ENCODE measurements at places on chromosomes 11 and 22.
A peak's percentile ranks its signal among the peaks of the same experiment; 100 is the strongest.

GRCh38 chr11:75342231-75342918 is 9.1 kb downstream of the ARRB1 start:
- DNase-seq, result no peak

DNA sequence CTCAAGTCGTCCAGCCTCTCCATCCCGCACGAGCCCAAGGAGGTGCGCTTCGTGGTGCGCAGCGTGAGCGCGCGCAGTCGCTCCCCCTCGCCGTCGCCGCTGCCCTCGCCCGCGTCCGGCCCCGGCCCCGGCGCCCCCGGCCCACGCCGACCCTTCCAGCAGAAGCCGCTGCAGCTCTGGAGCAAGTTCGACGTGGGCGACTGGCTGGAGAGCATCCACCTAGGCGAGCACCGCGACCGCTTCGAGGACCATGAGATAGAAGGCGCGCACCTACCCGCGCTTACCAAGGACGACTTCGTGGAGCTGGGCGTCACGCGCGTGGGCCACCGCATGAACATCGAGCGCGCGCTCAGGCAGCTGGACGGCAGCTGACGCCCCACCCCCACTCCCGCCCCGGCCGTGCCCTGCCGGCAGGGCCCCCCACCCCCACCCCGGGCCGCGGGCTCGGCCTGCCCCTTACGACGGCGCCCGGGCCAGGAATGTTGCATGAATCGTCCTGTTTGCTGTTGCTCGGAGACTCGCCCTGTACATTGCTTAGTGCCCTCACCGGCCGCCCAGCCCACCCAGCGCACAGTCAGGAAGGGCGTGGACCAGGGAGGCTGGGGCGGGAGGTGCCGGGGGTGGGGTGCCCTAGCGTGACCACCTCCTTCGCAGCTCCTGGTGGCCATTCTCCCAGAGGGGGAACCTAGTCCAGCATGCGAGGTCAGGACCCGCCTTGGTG is 6.9 kb upstream of the ACR start:
- no peak for DNase-seq

GRCh38 chr11:44226490-44226889 is 83.4 kb downstream of the ALX4 start:
- DNase-seq, result no peak

DNA sequence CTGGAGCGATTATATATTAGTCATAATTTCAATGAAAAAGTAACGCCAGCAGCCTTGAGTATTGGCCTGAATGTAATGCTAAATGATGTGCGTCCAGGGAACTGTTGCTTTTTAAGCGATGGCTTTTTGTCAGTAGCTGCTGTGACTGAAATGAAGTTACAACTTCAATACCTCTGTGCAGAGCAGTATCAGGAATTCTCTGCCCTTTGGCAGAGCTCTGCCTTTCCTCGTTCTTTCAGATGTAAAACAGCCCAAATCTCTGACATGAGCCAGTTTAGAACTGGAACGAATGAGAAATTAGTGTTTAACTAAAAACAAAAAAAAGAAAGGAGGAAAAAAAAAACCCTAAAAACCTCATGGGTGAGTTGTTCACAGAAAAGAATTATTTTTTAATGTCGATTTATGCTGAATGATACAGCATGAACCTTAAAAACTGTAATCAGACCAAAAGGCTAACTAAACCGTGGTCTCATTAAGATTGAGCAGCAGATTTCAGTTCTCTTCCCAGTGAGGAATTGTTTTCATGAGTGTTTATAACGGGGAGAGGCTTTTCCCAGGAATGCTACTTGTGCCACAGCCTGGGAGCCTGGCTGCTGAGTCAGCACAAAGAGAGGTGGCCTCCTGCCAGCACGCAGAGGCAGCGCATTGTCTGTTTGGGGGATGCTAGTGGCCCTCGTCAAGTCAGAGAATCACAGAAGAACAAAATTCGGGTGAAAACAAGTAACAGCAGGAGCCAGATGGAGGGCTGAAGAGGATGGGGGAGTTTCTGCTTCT is 146.2 kb upstream of the RASSF10 start:
- DNase-seq, result peak; percentile 29

DNA sequence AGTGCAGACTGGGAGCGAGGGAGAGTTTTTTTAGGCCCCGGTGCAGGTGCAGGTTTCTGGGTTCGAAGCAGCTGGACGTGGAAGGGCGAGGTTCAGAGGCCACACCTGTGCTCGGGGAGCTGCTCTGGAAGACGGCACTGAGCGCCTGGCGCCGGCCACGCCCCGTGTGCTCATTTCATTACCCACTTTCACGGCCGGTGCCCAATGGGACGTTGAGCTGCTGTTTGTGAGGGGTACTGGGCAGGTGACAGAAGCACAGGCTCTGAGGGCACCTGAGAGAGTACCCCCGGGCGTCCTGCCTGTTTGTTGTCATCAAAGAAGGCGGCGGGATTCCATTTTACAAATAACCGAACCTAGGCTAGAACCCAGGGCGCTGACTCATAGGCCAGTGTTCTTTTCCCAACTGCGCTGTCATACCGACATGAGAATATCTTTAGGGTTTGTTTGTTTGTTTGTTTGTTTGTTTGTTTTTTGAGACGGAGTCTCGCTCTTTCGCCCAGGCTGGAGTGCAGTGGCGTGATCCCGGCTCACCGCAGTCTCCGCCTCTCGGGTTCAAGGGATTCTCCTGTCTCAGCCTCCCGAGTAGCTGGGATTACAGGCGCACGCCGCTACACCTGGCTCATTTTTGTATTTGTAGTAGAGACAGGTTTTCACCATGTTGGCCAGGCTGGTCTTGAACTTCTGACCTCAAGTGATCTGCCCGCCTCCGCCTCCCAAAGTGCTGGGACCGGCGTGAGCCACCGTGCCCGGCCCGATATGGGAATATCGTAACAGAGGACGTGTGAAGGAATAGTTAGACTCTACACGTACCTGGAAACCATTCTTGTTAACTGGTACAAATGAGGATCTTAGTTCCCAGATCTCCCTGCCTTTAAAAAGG is 16.6 kb upstream of the SPTBN2 start:
- no peak for DNase-seq

- no peak for DNase-seq
These were observed 28.5 kb upstream of the PAK1 start for GRCh38 chr11:77502346-77502905.

- DNase-seq, result no peak
These were observed 679.1 kb downstream of the DLG2 start for GRCh38 chr11:84947970-84948580.

GRCh38 chr22:42437488-42438292 is 5.5 kb upstream of the NFAM1 start:
- DNase-seq, result peak; percentile 56

DNA sequence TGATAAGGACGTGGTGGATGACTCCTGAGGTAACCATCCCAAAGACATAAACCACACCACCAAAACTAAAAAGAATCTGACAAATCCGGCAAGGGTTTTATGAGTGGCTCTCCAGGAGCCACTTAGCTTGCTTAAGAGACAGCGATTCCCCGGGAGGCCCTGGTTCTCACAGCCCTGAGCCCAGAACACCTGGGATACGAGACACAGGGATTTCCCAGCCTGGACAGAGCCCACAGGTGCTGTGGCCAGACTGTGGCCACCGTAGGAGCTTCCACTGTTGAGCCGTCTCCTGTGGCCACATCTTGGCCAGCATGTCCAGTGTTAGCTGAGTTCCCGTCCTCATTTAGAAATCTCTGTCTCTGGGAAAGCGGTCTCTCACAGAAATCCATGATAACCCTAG is 71.2 kb upstream of the ASPHD2 start:
- no peak for DNase-seq

DNA sequence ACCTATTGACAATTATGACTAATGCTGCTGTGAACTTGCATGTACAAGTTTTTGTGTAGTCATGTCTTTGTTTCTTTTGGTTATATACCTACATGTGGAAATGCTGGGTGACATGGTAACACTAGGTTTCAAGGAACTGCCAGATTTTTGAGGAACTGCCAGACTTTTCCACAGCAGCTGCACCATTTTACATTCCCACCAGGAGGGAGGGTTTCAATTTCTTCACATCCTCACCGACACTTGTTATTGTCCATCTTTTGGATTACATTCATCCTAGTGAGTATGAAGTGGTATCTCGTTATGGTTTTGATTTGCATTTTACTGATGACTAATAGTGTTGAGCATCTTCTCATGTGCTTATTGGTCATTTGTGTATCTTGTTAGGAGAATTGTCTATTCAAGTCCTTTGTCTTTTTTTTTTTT is 13.3 kb downstream of the CLDN5 start:
- no peak for DNase-seq

DNA sequence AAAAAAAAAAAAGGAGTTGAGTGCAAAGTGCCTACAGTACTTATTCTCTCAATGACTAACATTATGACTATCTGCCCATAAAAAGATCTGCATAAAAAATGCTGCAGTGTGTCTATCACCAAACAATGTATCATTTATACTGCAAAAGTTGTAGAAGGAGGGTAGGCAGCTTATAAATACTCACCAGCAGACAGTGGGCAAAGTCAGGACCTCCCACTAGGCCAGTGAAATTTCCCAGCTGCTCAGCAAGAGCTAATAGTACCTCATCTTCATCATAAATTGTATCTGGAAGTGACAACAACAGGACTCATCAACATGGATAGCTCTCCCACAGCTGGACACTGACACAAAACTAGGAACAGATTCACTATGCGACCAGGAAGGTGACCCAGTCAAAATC is 1.6 kb downstream of the PPP2R1B start:
- peak; percentile 7 for DNase-seq

GRCh38 chr11:72965672-72966071 is 151.5 kb downstream of the ATG16L2 start:
- DNase-seq, result no peak

DNA sequence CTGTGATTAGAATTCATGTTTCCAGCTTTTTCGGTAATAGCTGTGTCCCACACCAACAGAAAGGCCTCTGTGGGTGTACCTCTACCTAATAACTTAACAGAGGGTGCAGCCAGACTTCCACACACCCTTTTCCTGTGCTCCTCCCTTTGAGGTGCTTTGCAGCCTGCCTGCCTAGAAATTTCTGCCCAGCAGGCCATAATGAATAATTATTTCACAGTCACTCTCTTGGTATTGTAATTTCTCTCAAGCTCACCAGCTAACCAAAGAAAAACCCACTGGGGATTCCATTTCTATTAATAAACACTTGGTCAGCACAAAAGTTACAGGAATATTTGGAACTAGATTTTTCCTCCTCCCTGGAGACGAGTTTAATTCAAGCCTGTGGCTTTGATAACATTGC is 13.3 kb downstream of the WT1 start:
- no peak for DNase-seq

DNA sequence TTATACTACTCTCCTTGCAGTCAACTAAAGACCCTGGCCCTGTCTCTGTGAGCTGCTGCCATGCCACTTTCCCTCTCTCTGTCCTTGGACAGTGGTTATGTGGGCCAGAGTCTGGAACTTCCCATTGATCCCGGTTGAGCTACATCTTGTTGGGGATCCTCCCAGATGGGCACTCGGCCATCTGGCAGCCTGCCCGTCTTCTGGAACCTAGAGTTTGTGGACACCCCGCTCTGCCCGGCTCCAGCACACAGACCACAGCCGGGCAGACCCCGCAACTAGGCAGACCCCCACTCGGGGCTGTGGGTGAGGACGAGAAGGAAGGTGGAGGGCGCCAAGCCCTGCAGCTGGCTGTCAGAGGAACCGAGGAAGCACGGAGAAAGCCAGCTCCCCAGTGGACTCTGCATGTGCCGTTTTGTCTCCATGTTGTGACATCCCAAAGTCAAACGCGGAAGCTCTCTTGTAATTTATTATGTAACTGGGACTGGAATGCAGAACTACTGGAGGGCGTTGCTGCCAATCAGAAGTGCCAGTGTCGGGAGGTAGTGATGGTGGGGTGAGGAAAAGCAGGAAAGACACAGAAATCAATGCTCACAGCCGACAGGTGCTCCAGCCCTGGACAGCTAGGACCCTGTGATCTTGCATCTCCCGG is 207.7 kb downstream of the CEP164 start:
- no peak for DNase-seq

DNA sequence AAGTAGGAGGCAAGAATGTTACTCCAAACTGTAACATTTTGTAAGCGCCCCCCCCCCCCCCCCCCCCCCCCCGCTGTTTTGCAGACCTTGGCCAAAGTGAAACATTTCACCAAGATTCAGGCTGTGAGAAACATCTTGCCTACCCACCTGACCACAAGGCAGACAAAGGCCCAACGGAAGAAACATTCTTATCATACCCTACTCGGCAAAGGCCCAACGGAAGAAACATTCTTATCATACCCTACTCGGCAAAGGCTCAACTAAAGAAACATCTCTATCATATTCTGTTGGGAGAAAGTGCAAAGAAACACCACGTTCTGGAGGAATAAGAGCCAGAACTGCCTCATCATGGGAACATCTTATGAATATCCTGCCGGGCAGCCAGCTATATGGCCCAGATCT is 117.1 kb downstream of the JRKL start:
- DNase-seq, result no peak

DNA sequence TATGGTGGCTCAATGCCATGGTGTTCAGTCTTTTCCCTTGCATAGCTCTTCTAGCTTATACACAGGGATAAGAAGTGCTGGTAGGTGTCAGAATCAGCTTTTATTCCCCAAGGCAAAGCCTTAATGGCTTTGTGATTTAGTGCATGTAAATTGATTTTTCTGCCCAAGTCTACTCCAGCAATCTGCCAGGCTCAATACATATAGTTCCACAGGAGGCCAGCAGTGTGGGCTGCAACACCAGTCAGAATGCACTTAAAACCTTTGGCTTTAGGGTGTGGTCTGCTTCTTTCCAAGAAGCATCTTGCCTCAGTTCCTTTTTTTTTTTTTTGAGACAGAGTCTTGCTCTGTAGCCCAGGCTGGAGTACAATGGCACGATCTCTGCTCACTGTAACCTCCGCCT is 14.5 kb upstream of the CAPRIN1 start:
- DNase-seq, result no peak

DNA sequence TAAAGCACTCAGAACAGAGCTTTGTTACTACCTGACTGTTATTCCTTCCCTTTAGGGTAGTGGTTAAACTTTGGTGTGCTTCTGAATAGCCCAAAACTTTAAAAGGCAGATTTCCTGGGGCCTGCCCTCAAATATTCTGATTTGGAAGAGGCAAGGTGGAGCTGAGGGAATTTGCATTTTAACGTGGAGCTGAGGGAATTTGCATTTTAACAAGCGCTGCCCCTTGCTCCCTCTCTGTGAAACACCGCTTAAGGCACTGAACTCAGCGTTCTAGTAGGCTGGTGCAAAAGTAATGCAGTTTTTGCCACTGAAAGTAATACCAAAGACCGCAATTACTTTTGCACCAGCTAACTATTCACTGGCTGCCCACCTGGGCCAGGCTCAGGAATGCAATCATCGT is 35.0 kb downstream of the TPST2 start:
- DNase-seq, result no peak

- DNase-seq, result no peak
These were observed 90.5 kb downstream of the GALNT18 start for GRCh38 chr11:11531131-11531908.

- no peak for DNase-seq
These were observed 8.0 kb downstream of the TOLLIP start for GRCh38 chr11:1301220-1302000.

- no peak for DNase-seq
These were observed 36.5 kb downstream of the OSBPL5 start for GRCh38 chr11:3128356-3129180.

GRCh38 chr11:18392434-18393321 is 1.7 kb upstream of the LDHA start:
- DNase-seq, result peak; percentile 6

GRCh38 chr11:96472085-96472484 is 82.3 kb downstream of the JRKL start:
- DNase-seq, result peak; percentile 25

- no peak for DNase-seq
These were observed 1197.8 kb downstream of the BRD1 start for GRCh38 chr22:48629631-48630432.
